ENCODE measurements at places on chromosomes 1 and 21. TPM values are rescaled to one million over a fixed set of nuclear protein-coding genes. Genes with fewer than 3 reads are reported as not detected.
A peak's percentile ranks its signal among the peaks of the same experiment; 100 is the strongest.

- H3K27me3 ChIP-seq: peaks cover 68% of the 10 kb centered on the region
- H3K36me3 ChIP-seq: peaks cover 7% of the 10 kb centered on the region
- no peak overlapping the region for H3K27ac ChIP-seq
- no peak for DNase-seq
- no peak overlapping the region for H3K4me3 ChIP-seq
Observed at GRCh38 chr1:911875-912739, 11.6 kb upstream of the SAMD11 start.

DNA sequence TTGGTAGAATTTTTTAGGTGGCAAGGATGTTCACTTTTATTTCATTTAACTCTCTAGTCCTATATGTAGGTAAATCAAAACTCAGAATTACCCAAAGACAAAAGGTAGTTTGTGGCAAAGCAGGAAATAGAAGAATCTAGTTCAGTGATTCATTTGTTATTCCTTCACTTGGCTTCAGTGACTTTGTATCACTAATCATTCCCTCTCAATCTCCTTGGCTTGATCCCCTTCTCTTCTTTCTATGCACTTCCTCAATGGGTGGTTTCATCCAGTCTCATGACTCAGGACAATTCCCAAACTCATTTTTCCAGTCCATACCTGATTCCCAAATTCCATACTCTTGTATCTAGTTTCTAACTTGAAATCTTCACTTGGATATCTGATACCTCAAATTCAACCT lies 64.9 kb downstream of the PRKACB start:
- DNase-seq: no peak
- no peaks in the 10 kb centered on the region for H3K27me3 ChIP-seq
- no peak overlapping the region for H3K27ac ChIP-seq
- no peak overlapping the region for H3K4me3 ChIP-seq
- no peaks in the 10 kb centered on the region for H3K4me1 ChIP-seq

Gene DCST1
- total RNA-seq: not detected

GRCh38 chr21:17270229-17270628 lies 242.6 kb upstream of the CXADR start:
- no peak for DNase-seq
- H3K27ac ChIP-seq: no peak overlapping the region
- H3K27me3 ChIP-seq: no peaks in the 10 kb centered on the region
- H3K36me3 ChIP-seq: no peaks in the 10 kb centered on the region
- H3K4me3 ChIP-seq: no peak overlapping the region

Gene PDC
- not detected for total RNA-seq

Gene UMODL1
- 0.13 TPM for total RNA-seq

Gene ARTN
- not detected for total RNA-seq

DNA sequence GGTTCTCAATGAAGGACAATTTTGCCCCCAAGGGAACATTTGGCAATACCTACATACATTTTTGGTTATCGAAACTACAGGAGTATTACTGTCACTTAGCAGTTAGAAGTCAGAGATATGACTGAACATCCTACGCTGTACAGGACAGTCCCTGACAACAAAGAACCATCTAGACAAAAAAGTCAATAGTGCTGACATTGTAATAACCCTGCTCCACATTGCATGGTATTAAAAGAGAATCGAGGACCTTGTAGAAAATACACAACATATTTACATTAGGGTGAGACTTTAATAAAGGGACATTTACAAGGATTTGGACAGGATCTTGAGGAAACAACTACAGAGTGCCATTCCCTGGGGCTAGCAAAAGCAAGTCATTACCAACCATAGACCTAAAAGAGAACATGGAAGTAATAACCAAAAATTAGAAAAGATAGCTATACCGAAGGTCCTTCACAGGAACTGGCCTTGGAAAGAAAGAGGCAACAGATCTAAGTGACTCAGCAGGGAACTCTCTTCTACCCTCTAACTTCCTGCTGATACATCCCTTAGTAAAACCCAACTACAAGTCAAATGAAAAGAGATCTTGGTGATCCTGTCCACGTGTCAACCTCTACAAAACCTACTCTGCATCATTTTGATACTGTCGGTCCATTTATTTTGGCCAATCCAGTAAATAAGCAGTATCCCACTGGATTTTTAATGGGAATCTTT lies 40.2 kb downstream of the ANGPTL3 start:
- no peaks in the 10 kb centered on the region for H3K4me1 ChIP-seq
- no peaks in the 10 kb centered on the region for H3K36me3 ChIP-seq
- DNase-seq: no peak
- H3K4me3 ChIP-seq: no peak overlapping the region
- no peaks in the 10 kb centered on the region for H3K27me3 ChIP-seq

Gene PPP1R8
- 25.4 TPM for total RNA-seq

Gene TMEM54
- 10.7 TPM for total RNA-seq

- H3K27me3 ChIP-seq: no peaks in the 10 kb centered on the region
- H3K4me1 ChIP-seq: no peaks in the 10 kb centered on the region
- H3K36me3 ChIP-seq: no peaks in the 10 kb centered on the region
- no peak for DNase-seq
Observed at GRCh38 chr1:173009597-173009996, 41.1 kb downstream of the TNFSF18 start.

DNA sequence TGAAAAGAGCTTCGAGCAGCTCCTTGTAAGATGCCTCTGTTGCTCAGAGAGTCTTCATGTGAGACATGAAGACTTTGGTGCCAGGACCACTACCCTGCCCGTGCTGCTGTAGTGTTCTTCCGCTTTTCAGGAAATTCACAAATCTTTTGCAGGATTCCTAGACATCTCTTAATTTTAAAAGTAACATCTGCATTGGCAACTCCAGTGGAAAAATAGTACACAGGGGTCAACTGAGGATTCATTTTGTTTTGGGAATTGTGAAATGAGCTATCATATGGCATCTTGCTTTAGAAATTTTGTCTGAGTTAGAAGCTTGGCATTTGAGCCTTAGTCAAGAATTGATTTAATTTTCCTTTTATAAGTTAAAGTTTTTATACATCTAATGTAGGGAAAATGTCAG lies 7.2 kb downstream of the PRDM2 start:
- DNase-seq: no peak
- H3K4me3 ChIP-seq: no peak overlapping the region
- no peaks in the 10 kb centered on the region for H3K27me3 ChIP-seq
- H3K27ac ChIP-seq: no peak overlapping the region

GRCh38 chr1:69494221-69494620 lies 73.5 kb upstream of the LRRC7 start:
- H3K4me3 ChIP-seq: no peak overlapping the region
- no peak for DNase-seq
- H3K4me1 ChIP-seq: no peaks in the 10 kb centered on the region
- no peaks in the 10 kb centered on the region for H3K27me3 ChIP-seq
- no peaks in the 10 kb centered on the region for H3K36me3 ChIP-seq

Gene CTNNBIP1
- total RNA-seq: 31.2 TPM

Gene RPS27
- total RNA-seq: 706 TPM

Gene CCT3
- 124 TPM for total RNA-seq

DNA sequence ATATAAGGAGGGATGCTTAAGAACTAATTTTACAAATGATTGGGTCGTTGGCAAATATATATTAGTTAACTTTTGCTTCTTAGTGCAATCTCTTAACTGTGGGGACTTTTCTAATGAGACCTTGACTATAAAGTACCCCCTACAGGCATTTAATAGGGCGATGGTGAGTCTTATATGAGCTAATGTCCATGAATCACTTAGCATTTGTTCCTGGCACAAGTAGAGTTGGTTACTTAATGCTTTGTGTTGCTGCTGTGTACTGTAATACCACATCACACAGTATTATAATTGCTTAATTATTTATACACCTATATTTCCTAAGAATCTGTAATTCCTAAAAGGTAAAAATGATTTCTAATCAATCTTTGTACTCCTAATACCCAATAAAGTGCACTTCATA lies 25.3 kb upstream of the TMCO1 start:
- no peaks in the 10 kb centered on the region for H3K4me1 ChIP-seq
- no peaks in the 10 kb centered on the region for H3K36me3 ChIP-seq
- H3K27ac ChIP-seq: no peak overlapping the region
- no peak for DNase-seq
- H3K27me3 ChIP-seq: no peaks in the 10 kb centered on the region

Gene FAM72C
- not detected for total RNA-seq

- H3K36me3 ChIP-seq: no peaks in the 10 kb centered on the region
- H3K27me3 ChIP-seq: no peaks in the 10 kb centered on the region
- H3K4me1 ChIP-seq: no peaks in the 10 kb centered on the region
- DNase-seq: no peak
Observed at GRCh38 chr21:27787046-27787445, 820.2 kb upstream of the ADAMTS5 start.

Gene CLCA4
- not detected for total RNA-seq

DNA sequence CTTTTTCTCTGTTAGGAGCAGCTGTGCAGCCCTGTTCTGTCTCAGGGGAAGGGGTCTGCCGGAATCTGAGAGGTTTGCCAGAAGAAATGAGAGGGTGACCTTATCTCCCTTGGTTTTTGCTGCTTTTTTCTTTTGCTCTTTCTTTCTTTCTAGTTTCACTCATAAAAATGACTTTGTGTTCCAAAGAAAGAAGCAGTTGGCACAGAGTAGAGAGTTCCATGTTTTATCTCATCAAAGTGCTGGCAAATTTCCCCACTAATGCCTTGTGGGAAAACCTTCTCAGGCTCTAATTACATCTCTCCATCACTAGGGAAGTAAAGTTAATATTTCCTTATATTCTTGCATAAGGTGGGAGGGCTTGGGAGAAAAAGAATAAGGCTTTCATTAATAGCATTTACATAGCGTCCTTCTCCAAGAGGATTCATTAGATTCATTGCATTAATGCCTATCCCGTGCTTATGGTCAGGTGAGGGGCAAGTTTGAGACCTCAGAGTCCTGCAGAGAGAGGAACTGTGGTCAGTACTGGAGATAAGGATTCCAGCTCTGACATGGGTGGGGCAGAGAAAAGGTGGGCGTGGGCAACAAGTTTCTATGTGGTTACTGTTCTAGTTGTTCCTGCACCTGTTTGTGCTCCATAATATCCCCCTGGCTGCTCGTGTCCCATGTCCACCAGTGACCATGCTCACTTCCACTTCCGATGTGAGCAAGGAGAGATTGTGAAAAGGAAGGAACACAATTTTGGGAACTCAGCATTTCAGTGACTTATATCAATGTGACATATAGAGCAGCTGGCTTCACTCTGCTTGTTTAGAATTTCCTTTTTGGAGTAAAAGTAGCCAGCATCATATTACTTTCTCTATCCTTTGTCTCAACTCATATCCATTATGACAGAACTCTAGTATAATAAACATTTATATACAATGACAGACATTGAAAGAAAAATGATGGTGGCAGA lies 79.5 kb downstream of the DISC1 start:
- DNase-seq: no peak
- H3K27ac ChIP-seq: no peak overlapping the region
- H3K4me1 ChIP-seq: peaks cover 14% of the 10 kb centered on the region
- peaks cover 10% of the 10 kb centered on the region for H3K36me3 ChIP-seq
- no peak overlapping the region for H3K4me3 ChIP-seq

DNA sequence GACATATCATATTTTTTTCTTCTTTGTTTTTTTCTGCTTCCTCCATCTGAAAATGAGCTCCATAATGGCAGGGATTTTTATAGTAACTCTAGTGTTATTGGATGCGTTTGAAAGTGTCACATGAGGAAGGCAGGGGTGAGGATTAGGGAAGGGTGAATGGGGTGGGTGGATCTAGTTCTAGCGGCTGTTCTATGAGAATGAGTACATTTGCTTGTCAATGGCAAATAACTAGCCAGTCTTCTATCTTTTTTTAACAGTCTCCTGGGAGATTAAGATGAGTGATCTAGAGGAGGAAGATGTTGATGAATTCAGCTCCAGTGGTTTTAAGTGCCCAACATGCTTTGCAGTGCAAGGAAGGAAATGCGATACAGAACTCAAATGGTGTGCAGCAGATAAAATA lies 5.8 kb downstream of the OR14I1 start:
- peaks cover 7% of the 10 kb centered on the region for H3K27me3 ChIP-seq
- no peak overlapping the region for H3K4me3 ChIP-seq
- DNase-seq: no peak
- H3K4me1 ChIP-seq: no peaks in the 10 kb centered on the region

Gene GBP7
- total RNA-seq: 0.42 TPM

Gene TRAF3IP3
- 0.92 TPM for total RNA-seq

GRCh38 chr1:198879711-198880306 lies 241.0 kb downstream of the PTPRC start:
- peaks cover 18% of the 10 kb centered on the region for H3K4me1 ChIP-seq
- no peak overlapping the region for H3K27ac ChIP-seq

Gene ASAP3
- 58.4 TPM for total RNA-seq

- peak overlapping the region; percentile 94 for H3K27ac ChIP-seq
- no peaks in the 10 kb centered on the region for H3K27me3 ChIP-seq
- peak overlapping the region; percentile 53 for H3K4me3 ChIP-seq
- DNase-seq: peak; percentile 64
- H3K4me1 ChIP-seq: peaks cover 97% of the 10 kb centered on the region
Observed at GRCh38 chr1:18950401-18951026, 6.0 kb downstream of the IFFO2 start.

GRCh38 chr1:114262337-114262736 lies 108.7 kb upstream of the SYT6 start:
- no peak overlapping the region for H3K4me3 ChIP-seq
- H3K27ac ChIP-seq: no peak overlapping the region
- H3K4me1 ChIP-seq: peaks cover 27% of the 10 kb centered on the region
- H3K36me3 ChIP-seq: no peaks in the 10 kb centered on the region
- DNase-seq: no peak
- no peaks in the 10 kb centered on the region for H3K27me3 ChIP-seq

GRCh38 chr1:10108134-10108663 lies 75.4 kb downstream of the UBE4B start:
- peak overlapping the region; percentile 84 for H3K27ac ChIP-seq
- peaks cover 19% of the 10 kb centered on the region for H3K4me1 ChIP-seq
- H3K4me3 ChIP-seq: no peak overlapping the region
- H3K27me3 ChIP-seq: no peaks in the 10 kb centered on the region

Gene PM20D1
- total RNA-seq: 1.8 TPM

GRCh38 chr21:43779660-43780059 lies 3.6 kb upstream of the CSTB start:
- peaks cover 4% of the 10 kb centered on the region for H3K4me1 ChIP-seq
- no peak overlapping the region for H3K4me3 ChIP-seq
- H3K36me3 ChIP-seq: no peaks in the 10 kb centered on the region
- peak overlapping the region; percentile 68 for H3K27ac ChIP-seq
- H3K27me3 ChIP-seq: no peaks in the 10 kb centered on the region

Gene BSND
- total RNA-seq: not detected

DNA sequence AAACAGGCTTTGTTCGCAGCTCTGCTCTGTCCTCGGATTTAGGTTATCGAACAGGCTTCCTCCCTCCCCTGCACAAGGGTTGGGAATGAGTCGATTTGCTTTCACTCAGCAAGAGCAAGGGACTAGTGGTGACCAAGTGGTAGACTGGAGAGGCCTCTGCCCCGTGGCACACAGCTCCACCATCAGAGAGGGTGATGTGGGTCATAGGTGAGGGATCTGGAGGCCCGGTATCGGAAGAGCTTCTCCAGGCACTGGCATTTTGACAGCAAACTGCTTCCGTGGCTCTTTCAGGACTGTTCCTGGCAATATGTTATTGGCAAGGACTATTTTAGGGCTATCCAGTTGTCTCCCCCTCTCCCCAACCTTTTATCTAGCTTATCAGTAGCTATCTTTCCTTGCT lies 3.1 kb upstream of the ELF3 start:
- H3K27me3 ChIP-seq: no peaks in the 10 kb centered on the region
- H3K4me3 ChIP-seq: no peak overlapping the region
- no peak for DNase-seq

GRCh38 chr1:115059316-115059715 lies 29.7 kb downstream of the TSHB start:
- DNase-seq: no peak
- H3K27ac ChIP-seq: no peak overlapping the region
- no peaks in the 10 kb centered on the region for H3K27me3 ChIP-seq
- peaks cover 16% of the 10 kb centered on the region for H3K36me3 ChIP-seq
- H3K4me3 ChIP-seq: no peak overlapping the region
- H3K4me1 ChIP-seq: peaks cover 18% of the 10 kb centered on the region

- no peak overlapping the region for H3K4me3 ChIP-seq
- H3K27ac ChIP-seq: no peak overlapping the region
- peaks cover 9% of the 10 kb centered on the region for H3K4me1 ChIP-seq
Observed at GRCh38 chr1:3600354-3600753, 11.0 kb downstream of the MEGF6 start.

Data from heart right ventricle (tissue), 16 donors.